Effector CD8-positive, alpha-beta T cell (primary cell): ENCODE measurements at places on chromosomes 5 and 9.

DNA sequence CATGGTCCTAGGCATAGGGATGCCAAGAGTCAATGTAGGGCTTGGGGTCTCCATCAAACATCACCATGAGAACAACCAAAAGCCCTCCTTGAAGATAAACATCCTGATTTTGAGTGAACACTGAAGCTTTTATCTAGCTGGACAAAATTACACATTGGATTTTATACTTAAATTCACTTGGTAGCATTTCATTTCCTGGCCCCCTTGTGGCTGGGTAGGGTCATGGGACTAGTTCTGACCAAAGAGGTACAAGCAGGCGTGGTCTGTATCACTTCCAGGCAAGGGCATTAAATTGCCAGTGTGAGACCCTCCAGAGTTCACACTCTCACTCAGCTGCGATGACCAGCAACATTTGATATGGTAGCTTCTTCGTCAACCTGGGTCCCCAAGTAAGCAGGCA lies 320.3 kb downstream of the ACTL7B start:
- no peak for DNase-seq

GRCh38 chr9:12469084-12469483 lies 224.1 kb upstream of the TYRP1 start:
- DNase-seq = no peak

DNA sequence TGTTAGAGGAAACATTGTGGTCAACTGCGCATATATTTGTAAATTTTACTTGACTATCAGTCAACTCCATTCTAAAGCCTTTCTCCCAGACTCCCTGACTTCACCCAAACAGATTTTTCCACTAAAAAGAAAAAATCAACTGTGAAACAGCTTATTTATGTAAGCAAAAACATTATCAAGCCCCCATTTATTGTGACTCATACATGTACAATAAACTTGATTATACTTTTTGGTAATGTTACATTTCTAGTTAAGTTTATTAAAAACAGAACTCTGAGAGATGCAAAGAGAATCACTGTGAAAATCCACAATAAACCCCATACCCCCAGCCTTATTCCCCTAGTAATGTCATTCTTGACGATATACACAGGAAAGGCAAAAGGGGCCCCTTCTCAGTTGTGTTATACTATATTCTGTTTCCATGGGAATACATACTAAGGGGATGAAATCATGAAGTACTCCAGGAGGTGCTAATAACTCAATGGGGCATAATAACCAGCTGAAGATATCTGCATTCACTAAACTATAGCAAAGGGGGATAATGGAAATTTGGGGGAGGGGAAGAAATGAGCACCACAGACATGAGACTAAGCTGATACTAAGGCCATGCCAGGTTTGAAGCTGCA lies 616.0 kb downstream of the ACTL7B start:
- no peak for DNase-seq

DNA sequence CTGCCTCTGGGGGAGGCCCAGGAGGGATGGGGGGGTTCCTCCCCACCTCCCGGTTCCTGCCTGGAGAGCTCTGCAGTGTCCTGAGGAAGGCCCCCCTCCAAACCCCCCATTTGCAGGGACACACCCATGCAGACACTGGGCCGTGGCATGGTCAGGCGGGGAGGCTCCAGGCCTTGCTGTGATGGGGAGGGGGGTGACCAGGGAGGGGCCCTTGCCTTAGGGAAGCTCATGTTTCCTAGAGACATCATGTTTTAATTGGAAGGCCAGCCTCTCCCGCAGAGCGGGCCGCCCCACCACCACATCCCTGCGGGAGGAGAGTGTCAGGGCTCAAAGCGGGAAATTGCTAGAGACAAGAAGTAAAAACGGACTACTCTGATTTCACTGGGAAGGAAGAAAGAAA lies 12.0 kb downstream of the PRRX2 start:
- DNase-seq = no peak

- DNase-seq = no peak
These were observed 145.7 kb upstream of the ARRDC3 start for GRCh38 chr5:91528831-91529230.

GRCh38 chr5:61916621-61917620 lies 389.1 kb upstream of the KIF2A start:
- no peak for DNase-seq

DNA sequence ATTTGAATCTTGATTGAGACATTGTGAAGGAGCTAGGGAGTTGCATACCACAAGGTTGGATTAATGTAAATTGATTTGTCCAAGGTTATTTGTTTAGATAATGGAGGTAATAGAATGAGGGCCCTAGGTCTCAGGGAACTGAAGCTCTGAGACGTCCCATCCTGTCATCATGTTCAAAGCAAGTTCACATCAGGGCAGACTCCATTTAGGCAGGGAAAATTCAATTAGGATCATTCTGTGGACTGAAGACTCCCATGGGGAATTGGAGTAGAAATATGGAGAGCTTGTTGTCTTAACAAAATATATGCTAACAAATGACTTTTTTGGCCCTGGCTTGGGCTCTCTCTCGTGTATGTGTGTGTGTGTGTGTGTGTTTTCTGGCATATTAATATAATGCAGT lies 722.0 kb upstream of the ADAMTS16 start:
- DNase-seq = no peak

- DNase-seq = no peak
These were observed 69.1 kb upstream of the NR4A3 start for GRCh38 chr9:99752417-99753109.

DNA sequence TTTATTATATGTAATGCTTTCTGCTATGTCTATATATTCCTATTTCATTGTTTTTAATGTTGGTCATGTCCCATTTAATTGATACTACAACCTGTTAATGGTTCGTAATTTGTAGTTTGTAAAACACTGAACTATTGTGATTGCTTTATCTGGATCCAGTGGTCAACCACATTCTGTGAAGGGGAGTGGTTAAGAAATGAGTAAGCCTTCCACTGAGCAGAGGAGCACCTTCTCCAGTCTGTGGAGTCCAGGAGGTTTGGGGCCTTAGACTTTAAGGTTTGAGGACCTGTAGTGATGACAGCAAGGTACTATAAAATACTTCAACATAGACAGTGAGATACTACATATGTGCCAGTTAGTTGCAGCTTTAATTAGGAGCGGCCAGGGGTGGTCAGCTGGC lies 67.7 kb upstream of the RAD23B start:
- no peak for DNase-seq

GRCh38 chr9:91562416-91562815 lies 138.8 kb upstream of the NFIL3 start:
- DNase-seq = no peak

GRCh38 chr9:114117996-114118830 lies 19.1 kb upstream of the KIF12 start:
- DNase-seq = no peak

DNA sequence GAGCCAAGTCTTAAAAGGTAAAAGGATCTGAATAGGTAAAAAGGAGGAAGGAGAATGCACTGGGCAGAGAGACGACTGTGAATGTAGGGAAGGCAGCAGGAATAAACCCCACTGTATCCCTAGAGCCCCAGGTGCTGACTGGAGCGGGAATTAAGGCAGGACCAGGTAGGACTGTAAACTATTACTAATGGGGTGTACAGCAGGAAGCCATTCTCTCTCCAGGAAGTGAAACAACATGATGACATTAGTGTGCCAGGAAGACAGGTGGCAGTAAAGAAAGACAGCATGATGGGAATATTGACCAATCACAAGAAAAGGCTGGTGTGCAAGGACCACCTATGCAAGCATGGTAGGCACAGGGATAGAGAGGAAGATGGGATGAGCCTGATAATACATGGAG lies 433.0 kb downstream of the DNAH5 start:
- no peak for DNase-seq
